Fibroblast of villous mesenchyme (primary cell): ENCODE measurements at places on chromosomes 2 and 18. TPM values are rescaled to one million over a fixed set of nuclear protein-coding genes. Genes with fewer than 3 reads are reported as not detected.

The POMC gene
- total RNA-seq, result 0.32 TPM in 1 of 2 replicates, not detected in the other

The SGPP2 gene
- not detected in 2 replicates for total RNA-seq

The FLACC1 gene
- total RNA-seq, result 0.64 and 1.3 TPM in 2 replicates

The TRABD2A gene
- 1.3 and 1.7 TPM in 2 replicates for total RNA-seq

The RUFY4 gene
- not detected in 2 replicates for total RNA-seq

The CCDC85A gene
- 2.3 and 5.2 TPM in 2 replicates for total RNA-seq

DNA sequence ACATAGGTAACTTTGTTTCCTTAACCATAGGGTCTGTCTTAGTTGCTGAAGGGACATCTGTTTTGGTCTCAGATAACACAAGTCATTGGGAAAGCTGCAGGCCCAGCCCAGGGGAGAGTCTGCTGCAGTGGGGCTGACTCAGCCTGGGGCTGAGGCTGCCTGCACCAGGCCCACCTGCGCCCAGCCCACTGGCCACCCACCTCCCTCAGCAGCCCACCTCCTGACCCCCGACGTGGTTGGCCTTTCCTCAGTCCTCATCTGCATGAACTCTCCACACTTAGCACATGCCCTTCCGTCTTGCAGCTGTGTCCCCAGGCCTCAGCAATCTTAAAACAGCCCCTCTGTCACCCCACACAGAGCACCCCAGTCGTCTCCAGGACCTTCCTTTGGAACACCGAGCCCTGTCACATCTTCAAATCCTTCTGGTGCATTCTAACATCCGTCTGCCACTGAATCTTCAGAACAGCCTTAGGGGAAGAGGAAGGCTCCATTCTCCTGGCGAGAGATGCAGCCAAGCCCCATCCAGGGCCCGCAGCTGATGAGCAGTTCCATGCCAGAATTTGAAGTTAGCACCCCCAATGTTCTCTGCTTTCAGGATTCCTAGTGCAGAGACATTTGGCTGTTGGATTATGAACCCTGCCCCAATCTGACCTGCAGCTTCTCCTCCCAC lies 231.4 kb downstream of the SEPTIN10 start:
- DNase-seq, result no peak

DNA sequence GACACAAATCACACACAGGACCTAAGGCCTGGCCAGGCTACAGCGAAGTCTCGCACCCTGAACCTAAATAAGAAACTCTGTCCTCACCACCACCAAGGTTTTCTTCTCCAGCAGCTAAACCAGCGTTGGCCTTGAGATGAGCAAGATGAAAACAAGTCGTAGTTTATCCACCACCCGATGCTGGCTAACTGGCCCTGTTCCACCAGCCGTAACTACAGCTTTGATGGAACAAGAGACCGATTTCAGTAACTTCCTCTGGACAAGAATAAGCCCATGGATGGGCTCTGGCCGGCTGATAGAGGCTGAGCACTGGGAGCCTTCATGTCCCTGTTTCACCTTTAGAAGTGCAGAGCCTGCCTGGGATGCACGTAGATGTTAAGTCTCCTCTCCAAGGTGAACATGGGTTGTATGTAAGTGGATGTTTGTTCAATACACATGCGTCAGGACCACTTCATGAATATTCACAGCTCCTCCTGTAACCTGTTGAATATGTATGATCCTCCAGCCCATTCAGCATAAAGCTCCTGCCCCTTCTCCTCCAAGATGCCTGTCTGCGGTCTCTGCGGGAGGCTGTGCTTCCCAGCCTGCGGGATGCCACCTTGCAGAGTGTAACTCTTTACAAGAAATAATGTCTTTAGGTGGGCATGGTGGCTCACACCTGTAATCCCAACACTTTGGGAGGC lies 24.2 kb downstream of the ADI1 start:
- DNase-seq, result no peak

DNA sequence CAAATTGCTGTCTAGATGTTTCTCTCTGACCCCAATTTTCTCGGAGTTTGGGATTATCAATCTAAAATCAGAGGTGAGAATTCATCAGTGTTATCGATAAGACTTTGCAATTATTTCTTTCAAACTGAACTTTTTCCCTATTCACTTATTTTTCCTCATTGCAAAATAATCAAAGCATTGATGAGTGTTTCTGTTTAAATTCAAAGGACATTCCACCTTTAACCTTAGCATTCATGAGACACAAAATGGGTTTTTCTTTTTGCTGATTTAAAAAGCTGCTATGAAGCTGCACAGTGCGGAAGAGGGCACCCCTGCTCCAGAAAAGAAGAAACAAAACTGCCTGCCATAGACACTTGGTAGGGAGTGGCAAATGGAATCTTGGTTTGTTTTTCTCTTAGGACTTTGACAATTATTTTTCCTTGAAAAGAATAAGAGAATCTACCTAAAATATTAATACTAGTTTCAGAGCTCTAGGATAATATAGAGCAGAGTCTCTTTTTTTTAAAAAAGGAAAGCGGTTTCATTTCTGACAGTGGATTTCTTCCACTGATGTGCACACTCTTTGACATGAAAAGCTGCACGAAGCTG lies 203.4 kb downstream of the TGIF1 start:
- DNase-seq, result no peak

- DNase-seq, result no peak
Observed at GRCh38 chr18:76490670-76491472, 4.2 kb downstream of the ZNF516 start.

- DNase-seq, result peak; percentile 93
Observed at GRCh38 chr18:67938660-67939059, 422.1 kb upstream of the DSEL start.

DNA sequence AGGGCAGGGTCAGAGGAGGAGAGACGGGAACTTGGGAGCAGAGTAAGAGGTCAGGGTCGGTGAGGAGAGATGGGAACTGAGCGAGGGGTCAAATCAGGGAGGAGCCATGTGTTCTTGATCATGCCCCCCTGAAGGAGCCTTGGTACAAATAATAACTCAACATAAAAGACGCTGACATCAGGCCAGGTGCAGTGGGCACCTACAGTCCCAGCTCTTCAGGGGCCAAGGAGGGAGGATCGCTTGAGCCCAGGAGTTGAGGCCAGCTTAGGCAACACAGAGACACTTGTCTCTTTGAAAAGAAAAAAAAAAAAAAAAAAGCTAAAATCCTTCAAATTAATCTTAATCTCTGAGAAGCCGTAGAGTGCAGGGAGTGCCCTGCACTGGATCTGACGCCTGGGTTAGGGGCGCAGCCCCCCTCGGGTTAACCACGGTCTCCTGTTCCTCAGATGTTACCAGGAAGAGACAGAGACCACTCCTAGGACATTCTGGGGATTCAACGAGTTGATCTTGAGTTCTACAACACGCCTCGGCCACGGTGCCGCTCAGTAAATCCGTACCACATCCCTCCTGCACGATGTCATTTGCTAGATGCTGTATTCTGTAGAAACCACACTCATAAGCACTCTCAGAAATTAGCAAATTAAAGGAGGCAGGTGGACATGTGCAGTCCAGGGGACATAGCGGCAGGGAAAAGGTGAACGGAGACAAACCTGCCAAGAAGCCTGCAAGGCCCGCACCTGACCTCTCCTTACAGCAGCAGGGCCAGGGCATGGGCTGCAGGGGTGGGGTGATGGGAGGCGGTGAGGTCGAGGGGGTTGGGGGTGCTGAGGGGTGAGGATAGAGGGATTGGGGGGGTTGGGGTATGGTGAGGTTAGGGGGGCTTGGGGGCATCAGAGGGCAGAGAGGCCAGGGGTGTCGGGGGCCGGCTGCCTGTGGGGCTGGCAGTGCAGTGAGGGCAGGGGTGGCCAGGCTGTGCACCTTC lies 29.2 kb downstream of the SLC66A2 start:
- DNase-seq, result no peak

- DNase-seq, result no peak
Observed at GRCh38 chr2:1602278-1603010, 141.9 kb downstream of the PXDN start.

DNA sequence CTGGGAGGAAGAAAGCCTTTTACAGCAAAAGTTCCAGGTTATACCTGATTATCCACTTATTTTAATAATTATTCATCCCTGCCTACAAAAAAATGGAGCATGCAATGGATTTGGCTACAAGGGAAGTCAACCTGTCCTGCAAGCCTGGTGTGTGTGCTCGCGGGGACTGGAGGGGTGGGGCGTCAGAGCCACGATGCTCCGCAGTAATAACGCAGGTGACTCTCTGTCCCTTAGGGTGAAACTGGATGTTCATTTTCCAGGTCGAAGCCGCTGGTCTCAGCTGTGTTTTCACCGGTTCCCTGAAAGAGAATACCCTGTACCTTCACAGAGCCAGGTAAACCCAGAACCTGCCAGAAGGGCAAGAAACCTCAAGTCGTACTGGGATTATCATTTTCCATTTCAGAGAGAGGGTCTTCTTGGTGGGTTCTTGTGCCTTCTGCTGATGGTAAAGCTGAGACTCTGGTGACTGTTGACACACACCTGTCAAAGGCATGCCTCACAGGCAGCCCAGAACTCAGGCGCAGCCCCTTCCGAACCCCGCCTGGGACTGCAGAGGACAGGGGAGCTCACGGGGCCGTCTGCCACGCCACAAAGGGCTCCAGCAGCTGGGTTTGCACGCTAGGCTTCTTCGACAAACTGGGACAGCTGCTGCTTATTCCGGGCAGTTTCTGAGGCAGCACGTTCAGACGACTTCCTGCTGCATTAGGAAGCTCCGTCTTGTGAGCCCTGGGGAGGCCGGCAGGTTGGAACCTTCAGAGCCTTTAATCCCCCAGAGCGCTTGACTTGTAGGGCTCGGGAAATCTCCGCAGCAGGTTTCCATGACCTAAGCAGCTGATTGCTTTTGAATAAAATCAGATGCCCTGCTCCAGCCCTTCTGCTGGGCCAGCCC lies 58.6 kb downstream of the KCNG2 start:
- DNase-seq, result peak; percentile 67

DNA sequence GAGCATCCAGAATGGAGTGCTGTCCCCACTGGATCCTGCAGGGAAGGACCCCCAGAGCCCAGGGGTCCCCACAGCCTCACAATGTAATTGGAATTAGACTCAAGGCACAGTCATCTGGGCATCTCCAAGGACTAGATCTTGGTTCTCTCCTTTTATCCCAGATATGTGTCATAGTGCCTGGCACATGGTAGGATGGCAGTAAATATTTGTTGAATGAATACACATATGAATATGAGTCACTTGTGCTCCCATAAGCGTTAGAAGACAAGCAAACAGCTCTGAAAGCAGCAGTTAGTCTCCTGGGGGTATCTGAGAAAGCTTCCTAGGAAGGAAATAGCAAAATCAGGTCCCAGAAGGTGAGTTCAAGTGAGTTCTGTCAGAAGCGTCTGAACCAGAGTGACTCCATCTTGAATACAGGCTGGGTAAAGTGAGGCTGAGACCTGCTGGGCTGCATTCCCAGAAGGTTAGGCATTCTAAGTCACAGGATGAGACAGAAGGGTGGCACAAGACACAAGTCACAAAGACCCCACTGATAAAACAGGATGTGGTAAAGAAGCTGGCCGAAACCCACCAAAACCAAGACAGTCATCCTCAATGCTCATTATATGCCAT lies 234.1 kb upstream of the ID2 start:
- no peak for DNase-seq

DNA sequence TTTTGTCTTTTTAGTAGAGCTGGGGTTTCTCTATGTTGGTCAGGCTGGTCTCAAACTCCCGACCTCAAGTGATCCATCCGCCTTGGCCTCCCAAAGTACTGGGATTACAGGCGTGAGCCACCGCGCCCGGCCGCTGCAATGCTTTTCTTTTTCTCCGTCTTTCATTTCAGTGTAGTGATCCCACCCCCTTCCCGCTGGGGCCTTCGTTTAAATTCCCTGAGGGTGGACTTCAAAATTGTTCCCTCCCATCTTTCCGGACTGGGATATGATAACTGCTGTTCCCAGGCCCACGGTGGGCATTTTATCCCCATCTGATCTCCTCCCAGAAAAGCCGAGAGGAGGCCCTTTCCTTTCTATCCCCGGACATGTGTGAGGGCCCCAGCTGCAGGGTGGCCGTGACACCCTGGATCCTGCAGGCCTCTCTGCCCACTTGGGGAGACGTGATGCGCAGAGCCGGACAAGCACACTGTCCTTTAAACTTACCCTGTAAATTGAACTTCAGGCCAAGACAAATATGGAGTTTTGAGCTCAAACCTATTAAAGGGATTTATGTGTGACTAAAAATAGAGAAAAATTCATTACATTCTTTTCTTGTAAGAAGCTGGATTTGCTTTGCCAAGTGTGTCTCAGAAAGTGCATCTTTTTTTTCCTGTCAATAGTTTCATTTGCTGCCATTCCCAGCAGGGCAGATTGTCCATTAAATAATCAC lies 54.5 kb upstream of the AFF3 start:
- peak; percentile 48 for DNase-seq

DNA sequence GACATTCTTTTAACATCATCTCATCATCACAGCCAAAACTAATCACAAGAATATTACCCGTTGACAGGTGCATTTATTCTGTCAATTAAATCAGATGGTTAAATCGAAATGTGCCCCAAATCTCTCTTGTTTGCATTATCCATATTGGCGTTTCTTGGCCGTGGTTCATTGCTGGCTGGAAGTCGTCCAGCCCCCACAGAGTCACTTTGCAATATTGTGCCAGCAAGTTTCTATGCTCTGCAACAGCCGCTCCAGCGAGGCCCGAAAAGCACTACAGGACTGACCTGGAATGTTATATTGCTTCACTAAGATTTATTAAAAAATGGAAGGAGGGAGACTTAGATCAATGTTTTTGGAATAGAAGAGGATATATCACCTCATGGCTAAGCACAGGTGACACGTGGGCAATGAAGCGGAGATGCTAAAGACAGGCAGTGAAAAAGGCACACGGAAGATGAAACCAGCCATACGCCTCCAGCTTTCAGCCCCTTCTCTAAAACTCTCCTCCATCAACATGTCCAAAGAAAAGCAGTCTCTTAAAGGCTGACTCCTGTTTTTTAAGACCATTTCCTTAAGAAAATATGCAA lies 176.8 kb upstream of the VRK2 start:
- no peak for DNase-seq

DNA sequence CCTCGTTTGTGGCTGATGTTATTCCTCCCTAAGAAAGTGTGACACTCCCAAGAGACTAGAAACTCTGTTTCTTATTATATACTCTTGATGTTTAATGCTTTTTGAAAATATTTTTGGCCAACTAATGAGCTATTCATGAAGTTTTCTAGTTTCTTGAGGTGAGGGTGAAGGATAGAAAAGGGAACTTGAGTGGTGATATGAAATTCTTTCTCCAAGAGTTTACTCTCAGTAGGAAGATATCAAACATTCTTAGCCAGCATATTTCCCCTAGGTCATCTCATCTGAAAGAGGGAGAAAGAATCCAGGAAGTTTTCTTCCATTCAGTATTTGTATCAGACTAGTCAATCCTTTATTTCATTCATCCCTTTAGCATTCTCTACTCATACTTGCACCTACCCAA lies 95.7 kb downstream of the MAP3K20 start:
- no peak for DNase-seq

DNA sequence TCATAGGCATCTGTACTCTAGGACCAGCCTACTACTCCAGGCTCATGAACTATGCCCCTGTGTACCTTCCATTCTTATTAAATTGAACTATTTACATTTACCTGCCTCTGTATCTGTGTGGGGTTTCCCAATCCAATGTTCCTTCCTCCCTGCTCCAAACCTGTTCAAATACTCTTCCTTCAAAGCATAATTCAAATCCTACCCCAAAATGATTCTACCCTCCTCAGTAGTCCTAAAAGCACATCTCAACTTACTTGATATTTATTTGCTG lies 3.8 kb downstream of the MEMO1 start:
- DNase-seq, result no peak
